ENCODE measurements at places on chromosomes 12 and 14. TPM values are rescaled to one million over a fixed set of nuclear protein-coding genes. Genes with fewer than 3 reads are reported as not detected.

The RNFT2 gene
- total RNA-seq, result 1.9 TPM

The JAG2 gene
- 4.2 TPM for total RNA-seq

GRCh38 chr14:103848175-103849077 lies 1.1 kb upstream of the PPP1R13B start:
- H3K4me1 ChIP-seq, result no peaks in the 10 kb centered on the region
- H3K36me3 ChIP-seq, result no peaks in the 10 kb centered on the region
- H3K27me3 ChIP-seq, result no peaks in the 10 kb centered on the region

DNA sequence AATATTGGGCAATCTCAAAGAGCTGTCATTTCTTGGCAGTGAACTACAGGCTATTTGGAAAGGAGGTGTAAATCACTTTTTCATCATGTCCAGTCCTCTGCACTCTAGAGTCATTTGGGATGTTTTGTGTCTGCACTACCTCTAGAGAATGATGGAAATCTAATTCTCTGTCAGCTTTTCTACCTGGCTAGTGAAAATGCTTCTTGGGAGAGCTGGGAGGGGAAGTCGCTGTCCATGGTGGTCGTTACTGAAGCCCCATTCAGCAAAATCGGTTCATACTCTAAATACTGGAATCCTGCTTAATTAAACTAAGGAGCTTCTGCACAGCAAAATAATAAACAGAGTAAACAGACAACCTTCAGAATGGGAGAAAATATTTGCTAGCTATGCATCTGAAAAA lies 251.8 kb downstream of the APAF1 start:
- H3K4me3 ChIP-seq, result no peak overlapping the region
- H3K27ac ChIP-seq, result no peak overlapping the region
- no peak for DNase-seq
